GM12865 (cell line): ENCODE measurements at places on chromosomes 7 and 10.

- no peak for DNase-seq
Observed at GRCh38 chr10:87842776-87843497, 20.4 kb downstream of the KLLN start.

DNA sequence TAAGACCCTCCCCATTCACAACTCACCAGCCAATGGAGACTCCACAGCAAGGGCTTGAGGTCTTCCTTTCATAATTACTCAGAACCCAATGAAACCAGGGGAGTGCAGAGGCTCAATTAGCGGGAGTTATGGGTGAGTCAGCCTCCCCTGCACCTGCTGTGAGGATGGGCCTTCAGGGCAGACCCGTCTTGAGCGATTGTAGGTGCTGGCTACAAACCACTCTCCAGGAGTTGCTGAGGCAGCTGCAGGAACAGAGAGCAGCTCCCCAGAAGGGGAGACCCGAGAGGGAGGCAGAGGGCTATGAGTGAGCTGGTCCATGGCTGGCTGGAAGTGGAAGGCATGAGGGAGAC, 58.5 kb upstream of the SORCS3 start:
- peak; percentile 17 for DNase-seq

DNA sequence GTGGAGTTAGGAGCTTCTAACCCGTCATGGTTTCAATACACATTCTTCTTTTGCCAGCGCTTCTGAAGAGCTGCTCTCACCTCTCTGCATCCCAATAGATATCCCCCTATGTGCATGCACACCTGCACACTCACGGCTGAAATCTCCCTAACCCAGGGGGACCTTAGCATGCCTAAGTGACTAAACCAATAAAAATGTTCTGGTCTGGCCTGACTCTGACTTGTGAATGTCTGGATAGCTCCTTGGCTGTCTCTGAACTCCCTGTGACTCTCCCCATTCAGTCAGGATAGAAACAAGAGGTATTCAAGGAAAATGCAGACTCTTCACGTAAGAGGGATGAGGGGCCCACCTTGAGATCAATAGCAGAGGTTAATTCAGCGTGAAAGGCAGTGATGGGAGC, 22.4 kb downstream of the PRSS2 start:
- DNase-seq, result no peak

- peak; percentile 70 for DNase-seq
Observed at GRCh38 chr10:102714621-102715455, at the start of gene SFXN2. Gene SFXN2, plus strand, starts transcription at chr10:102714636. Its CDS starts 12,001 bp downstream, at chr10:102726637.

- no peak for DNase-seq
Observed at GRCh38 chr10:97708167-97708566, 5.4 kb upstream of the MARVELD1 start.

DNA sequence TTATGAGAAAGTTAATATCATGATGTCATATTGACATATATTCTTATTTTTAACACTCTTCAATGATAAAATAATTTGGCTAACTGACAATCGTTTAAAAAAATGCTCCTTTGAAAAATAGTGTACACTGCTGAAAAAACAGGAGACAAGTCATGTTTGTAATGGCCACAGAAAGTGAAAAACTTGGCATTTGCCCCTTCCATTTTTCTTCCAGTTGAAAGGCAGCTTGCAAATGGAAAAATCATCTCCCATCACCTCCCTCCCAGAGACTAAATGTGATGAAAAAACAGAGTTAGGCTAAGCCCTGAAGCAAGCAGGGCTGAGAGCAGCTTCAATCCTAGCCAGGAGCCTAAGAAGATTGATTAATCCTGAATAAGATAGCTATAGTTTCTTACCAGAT, 160.4 kb downstream of the SKAP2 start:
- DNase-seq, result no peak

DNA sequence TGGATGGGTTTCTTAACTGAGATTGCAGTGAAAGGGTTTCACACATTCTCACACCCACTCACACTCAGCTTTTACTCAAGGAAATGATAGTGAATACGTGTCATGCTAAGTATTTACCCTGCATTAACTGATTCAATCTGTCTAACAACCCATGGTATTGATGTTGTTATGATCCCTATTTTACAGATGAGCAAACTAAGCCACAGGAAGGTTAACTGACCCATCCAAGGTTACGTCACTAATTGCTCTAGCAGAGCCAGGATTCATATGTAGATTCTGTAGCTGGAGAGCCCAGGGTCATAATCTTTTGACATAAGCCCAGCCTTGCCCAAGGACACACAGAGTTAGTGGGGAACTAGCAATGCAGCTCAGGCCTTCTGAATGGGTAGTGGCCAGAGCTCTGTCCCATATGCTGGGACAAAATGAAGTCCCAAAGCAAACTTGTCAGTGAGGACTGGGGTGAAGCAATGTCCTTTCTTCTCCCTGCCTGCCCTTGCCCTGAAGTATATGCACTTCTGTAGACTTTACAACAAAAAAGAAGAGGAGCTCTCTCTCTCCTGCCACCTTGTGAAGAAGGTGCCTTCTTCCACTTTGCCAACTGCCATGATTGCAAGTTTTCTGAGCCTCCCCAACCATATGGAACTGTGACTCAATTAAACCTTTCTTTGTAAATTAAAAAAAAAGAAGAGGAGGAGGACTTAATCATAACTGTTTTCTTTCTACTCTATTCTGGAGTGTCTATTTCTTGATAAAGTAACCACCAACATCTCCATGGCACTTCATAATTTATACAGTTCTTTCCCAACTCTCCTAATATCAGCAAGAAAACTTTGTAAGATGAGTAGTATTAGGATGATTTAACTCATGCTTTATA, 4.9 kb upstream of the CYP3A7 start:
- no peak for DNase-seq
